HCT116 (cell line): ENCODE measurements at places on chromosomes 6 and 20. TPM values are rescaled to one million over a fixed set of nuclear protein-coding genes. Genes with fewer than 3 reads are reported as not detected.

GRCh38 chr6:124487623-124488431 lies 474.4 kb upstream of the RNF217 start:
- no peak for DNase-seq

DNA sequence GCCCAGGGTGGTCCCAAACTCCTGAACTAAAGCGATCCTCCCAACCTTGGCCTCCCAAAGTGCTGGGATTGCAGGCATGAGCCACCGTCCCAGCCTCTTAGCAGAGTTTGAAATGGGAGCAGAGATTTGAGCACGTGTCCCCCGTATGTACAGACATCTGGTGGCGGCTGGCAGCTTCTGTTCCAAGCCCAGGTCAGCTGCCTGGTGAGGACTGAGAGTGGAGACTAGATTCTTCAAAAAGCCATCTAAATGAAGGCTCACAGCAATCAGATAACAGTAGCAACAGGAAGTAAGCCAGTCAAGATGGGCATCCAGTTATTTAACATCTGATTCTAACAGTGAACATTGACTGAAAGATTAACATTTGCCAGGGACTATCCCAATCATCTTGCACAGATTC lies 128.1 kb upstream of the AKAP12 start:
- no peak for DNase-seq

DNA sequence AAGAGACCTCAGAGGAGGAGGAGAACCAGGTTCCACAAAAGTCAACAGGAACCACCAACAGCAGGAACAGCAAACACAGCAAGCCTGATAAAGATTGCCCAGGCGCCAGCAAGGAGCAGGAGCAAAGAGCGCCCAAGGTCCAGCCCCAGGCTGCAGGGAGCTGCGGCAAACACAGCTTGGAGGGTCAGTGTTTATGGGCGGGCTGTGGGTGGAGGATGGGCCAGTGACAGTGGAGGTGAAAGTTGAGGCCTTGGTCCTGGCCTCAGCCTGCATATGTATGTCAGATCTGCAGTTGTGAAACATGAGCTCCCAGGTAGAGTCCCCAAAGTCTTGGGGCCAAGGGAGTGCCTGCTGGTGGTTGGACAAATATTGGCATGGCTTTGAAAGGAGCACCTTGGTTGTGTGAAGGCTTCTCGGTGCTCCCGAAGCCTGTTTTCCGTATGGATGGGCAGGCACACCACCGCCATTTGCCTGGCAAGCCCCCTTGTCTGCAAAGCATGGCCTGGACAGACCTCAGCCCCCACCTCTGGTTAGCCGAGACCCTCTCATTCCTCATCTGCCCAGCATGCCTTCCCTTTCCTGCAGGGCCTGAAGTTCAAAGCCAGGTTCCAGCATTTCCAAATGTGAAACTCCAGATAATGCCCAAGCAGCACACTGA lies 2.0 kb upstream of the CAPN11 start:
- no peak for DNase-seq

Gene BTN1A1
- 0.32 TPM for total RNA-seq

DNA sequence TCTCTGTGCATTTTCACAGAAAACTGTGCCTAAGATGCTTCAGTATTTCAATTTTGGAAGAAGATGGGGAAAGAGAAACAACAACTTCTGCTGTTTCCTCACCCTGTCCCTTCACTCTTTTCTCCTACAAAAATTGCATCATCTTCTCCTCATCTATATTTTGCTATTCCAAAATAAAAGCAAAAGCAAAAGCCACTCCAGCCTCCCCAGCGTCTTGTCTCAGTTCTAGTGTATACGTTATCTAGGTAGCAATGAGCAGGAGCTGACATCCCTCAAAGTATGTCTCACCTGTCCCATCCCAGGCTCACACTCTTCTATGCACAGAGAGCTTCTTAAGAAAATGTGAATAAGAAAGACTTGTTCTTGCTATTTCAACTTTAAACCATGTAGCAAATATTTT lies 163.8 kb upstream of the TAB2 start:
- no peak for DNase-seq

GRCh38 chr6:95576218-95576997 lies 927 bp upstream of the MANEA start:
- no peak for DNase-seq

- DNase-seq, result no peak
These were observed 162.8 kb downstream of the BTBD9 start for GRCh38 chr6:38476888-38477287.

Gene HLA-DQB1
- 2.1 TPM for total RNA-seq

GRCh38 chr20:24991897-24992486 lies 559 bp downstream of the APMAP start:
- no peak for DNase-seq

GRCh38 chr6:55882718-55883569 lies 7.6 kb upstream of the BMP5 start:
- no peak for DNase-seq

GRCh38 chr6:40695114-40695513 lies 108.0 kb upstream of the LRFN2 start:
- DNase-seq, result no peak
